Activated naive CD8-positive, alpha-beta T cell treated with anti-CD3 and anti-CD28 coated beads for 36 hours (primary cell): ENCODE measurements at places on chromosomes 6 and 20. TPM values are rescaled to one million over a fixed set of nuclear protein-coding genes. Genes with fewer than 3 reads are reported as not detected.
A peak's percentile ranks its signal among the peaks of the same experiment; 100 is the strongest.

DNA sequence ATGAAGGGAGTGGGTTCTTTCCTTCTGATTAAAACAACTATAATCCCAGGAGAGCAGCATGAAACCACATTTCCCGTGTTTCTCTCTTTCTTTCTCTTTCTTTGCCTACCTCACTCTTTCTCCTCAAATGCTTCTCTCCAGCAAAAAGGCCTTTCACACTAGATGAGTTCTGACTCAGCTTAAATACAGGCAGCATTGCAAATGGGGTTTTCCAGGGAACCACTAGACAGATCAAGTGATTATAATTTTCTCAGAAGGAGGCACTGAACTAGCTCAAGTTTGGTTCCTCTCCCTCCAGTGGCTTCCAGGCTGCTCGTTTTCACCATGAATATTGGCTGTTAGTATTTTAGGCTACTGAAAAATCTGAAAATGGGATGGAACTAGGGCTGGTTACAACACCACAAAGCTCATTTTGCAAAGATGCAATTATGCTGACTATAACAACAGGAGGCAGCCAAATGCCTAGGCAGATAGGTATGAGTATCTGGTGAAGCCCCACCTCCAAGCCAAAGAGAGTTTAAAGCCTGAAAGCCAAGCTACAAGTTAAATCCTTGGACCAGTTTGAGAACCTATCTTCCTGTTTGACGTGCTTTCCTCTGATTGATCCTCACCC, 260.0 kb downstream of the MMUT start:
- no peaks in the 10 kb centered on the region for H3K36me3 ChIP-seq
- H3K27me3 ChIP-seq = no peaks in the 10 kb centered on the region
- no peak for DNase-seq
- H3K27ac ChIP-seq = no peak overlapping the region
- no peaks in the 10 kb centered on the region for H3K4me1 ChIP-seq

DNA sequence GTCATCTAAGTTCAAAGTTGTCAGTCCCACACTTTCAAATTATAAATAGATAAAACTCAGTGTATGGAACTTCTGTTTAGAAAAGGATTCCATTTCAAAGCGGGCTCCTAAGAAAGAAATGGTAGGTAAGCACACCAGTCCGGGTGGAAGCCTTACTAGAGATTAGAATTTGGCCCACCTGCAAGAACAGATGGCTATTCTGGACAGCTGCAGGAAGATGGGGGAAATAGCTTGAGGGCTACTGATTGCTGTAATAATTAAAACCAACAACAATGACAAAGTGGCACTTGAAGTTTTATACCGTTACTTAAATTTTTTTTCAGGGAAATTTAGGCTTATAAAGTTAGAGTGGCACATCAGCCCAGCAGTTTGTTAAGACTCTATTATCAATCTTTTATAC, 83.3 kb downstream of the HIVEP2 start:
- peaks cover 25% of the 10 kb centered on the region for H3K36me3 ChIP-seq
- peak overlapping the region; percentile 7 for H3K27ac ChIP-seq
- peaks cover 75% of the 10 kb centered on the region for H3K4me1 ChIP-seq
- no peak for DNase-seq
- H3K27me3 ChIP-seq = no peaks in the 10 kb centered on the region

The FAM83B gene
- not detected for total RNA-seq

DNA sequence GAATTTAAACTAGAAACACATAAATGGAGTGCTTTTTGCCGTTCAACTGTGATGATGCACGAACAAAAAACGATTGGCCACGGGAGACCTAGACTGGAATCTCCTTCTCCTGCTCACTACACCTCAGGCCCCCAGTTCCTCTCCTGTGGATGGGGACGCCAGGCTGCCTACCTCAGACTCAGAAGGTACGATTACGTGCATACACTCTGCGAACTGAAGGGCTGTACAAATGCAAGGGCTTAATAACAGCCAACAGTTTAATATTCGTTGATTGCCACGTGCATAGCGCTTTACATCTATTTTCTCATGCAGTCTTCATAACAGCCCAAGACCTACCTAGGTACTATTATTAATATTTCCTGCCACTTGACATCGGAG, 495 bp upstream of the ARMC2 start:
- peak overlapping the region; percentile 80 for H3K4me3 ChIP-seq
- H3K27ac ChIP-seq = peak overlapping the region; percentile 66
- peaks cover 24% of the 10 kb centered on the region for H3K4me1 ChIP-seq
- H3K36me3 ChIP-seq = no peaks in the 10 kb centered on the region

DNA sequence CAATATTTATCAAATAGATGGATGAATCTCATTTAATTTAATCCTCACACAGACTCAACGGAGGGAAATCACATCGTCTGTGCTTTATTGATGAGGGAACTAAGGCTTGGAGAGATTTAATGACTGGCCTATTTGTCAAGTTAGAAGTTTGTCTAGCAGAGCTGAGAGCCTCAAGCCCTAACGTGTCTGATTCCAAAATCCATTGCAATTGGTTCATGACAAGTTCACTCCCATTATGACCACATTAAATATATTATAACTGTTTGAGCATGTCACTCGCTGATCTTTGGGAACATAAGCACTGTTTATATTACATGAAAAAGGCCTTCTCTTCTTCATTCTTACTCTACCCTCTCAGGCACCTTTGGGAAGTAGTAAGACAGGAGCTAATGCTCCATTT, 89.4 kb upstream of the SIRPA start:
- peaks cover 49% of the 10 kb centered on the region for H3K27me3 ChIP-seq
- no peaks in the 10 kb centered on the region for H3K36me3 ChIP-seq
- H3K27ac ChIP-seq = no peak overlapping the region
- DNase-seq = no peak

The RAET1G gene
- not detected for total RNA-seq

GRCh38 chr6:21666853-21667681, 73.5 kb downstream of the SOX4 start:
- no peak for DNase-seq
- peaks cover 77% of the 10 kb centered on the region for H3K27me3 ChIP-seq
- peaks cover 19% of the 10 kb centered on the region for H3K4me1 ChIP-seq

DNA sequence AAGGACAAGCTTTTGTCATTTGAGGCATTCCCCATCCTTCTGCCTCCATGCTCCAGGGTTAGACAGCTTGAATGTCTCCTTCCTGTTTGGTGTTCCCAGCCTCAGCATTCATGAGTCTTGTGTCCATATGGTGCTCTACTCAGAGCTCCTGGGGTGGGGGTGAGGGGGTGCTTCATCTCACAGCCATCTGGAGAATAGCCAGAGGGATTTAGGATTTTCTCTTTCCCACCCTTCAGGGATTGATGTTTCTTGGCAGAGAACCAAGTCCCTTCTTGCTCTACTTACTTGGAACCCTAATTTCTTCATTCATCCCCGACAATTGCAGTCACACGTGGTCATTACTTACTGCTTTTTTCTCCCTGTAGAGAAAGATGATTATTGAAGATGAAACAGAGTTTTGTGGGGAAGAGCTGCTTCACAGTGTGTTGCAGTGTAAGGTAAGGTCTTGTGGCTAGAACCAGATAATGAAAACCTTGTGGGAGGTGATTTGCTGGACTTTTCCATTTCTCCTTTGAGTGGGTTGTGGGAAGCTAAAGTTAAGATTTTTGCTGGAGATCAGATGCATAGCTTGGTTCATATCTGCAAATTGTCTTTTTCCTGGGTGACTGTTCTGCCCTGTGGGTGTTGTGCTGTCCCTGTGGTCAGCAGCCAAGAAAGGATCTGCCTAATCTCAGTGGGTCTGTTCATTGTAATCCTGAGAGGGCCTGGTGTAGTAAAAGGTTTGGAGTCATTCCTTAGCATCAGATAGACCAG, 18.6 kb downstream of the CMTR1 start:
- H3K27ac ChIP-seq = peak overlapping the region; percentile 5
- no peak for DNase-seq
- H3K4me3 ChIP-seq = no peak overlapping the region
- H3K36me3 ChIP-seq = peaks cover 41% of the 10 kb centered on the region

DNA sequence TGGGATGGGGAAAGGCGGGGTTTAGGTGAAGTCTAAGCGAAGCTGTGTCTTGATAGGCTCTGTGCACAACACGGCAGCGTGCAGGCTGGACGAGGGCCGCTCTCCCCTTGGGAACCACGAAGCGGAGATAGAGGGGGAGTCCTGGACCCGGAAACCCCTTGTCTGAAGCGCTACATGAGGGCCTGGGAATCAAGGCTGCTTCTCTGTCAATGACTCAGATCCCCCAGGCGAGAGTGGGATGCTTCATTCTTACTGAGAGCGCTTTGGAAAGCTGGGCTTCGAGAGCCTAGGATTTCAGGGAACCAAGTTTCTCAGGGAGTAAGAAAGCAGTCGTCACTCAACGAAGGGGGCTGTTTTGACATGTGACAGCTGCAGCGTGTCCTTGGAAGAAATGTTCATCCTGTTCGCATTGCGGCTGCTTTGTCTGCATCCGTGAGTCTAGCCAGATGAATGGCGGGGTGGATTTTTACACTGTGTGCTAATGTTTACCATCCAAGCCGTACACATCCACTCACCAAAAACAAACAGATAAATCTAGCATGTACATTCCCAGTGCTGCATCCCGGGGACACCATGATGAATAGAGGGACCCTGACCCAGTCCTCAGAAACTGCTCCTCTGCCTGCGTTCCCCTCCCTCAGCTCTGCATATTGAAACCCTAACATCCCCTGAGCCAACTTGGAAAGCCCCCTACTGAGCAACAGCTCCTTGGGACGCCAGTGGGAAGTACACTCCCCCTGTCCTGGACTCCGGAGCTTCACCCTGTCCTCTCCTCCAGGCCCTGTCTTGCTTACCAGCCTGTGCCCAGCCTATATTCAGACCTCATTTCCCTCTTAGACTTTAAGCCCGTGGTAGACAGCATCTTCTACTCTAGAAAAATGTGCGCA, 24.5 kb upstream of the RTF2 start:
- H3K27ac ChIP-seq = peak overlapping the region; percentile 42
- peaks cover 35% of the 10 kb centered on the region for H3K4me1 ChIP-seq
- H3K4me3 ChIP-seq = no peak overlapping the region
- no peak for DNase-seq

The FARS2 gene
- 20.0 TPM for total RNA-seq

The SLC17A9 gene
- 49.7 TPM for total RNA-seq

GRCh38 chr20:23174821-23175220, 88.7 kb upstream of the CD93 start:
- no peak for DNase-seq
- no peaks in the 10 kb centered on the region for H3K36me3 ChIP-seq
- no peak overlapping the region for H3K27ac ChIP-seq
- no peaks in the 10 kb centered on the region for H3K4me1 ChIP-seq
- peaks cover 22% of the 10 kb centered on the region for H3K27me3 ChIP-seq
